Glomerular endothelial cell (primary cell): ENCODE measurements at places on chromosomes 13 and 19. TPM values are rescaled to one million over a fixed set of nuclear protein-coding genes. Genes with fewer than 3 reads are reported as not detected.

- no peak for DNase-seq
These were observed 233.5 kb downstream of the EFNB2 start for GRCh38 chr13:106302011-106302410.

GRCh38 chr13:105037110-105037509 lies 1498.4 kb downstream of the EFNB2 start:
- DNase-seq: no peak

GRCh38 chr13:84686458-84686857 lies 804.2 kb upstream of the SLITRK1 start:
- DNase-seq: no peak

GRCh38 chr13:92197669-92198068 lies 799.2 kb downstream of the GPC5 start:
- DNase-seq: no peak

GRCh38 chr19:13847407-13848339 lies 29.3 kb upstream of the NANOS3 start:
- DNase-seq: no peak

DNA sequence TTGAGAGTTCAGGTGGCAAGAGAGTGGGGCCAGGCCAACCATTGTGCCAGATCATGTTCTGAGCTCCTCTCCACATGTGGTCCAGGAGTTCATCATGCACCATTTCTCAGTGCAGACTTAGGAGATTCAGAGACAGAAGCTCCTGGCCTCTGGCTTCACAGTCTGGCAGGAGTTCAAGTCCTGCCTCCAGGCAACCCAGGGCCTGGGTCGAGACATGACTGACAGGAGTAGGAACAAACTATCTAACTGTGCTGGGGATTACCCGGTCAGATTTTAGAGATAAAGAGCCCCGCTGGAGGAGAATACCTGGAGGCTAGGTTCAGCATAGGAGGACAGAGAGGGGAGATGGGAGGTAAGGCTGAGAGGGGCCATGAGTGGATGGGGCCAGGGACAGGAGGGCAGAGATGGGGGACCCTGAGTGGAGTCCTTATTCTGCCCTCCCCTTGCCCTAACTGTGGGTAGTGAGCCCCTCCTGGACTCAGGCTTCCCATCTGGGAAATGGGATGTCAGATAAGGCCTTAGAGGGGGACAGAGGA lies 906 bp upstream of the CYP4F11 start:
- DNase-seq: no peak

C1QTNF9 gene
- total RNA-seq: not detected in 2 replicates

- DNase-seq: no peak
These were observed 15.6 kb downstream of the SPACA7 start for GRCh38 chr13:112391746-112392145.

ZNF345 gene
- 1.2 and 2.8 TPM in 2 replicates for total RNA-seq

CEACAM20 gene
- total RNA-seq: not detected in 2 replicates

CCDC194 gene
- not detected in 2 replicates for total RNA-seq

- no peak for DNase-seq
These were observed 124.5 kb downstream of the KDM4B start for GRCh38 chr19:5093297-5093928.

- no peak for DNase-seq
These were observed 425.1 kb downstream of the EFNB2 start for GRCh38 chr13:106110241-106110855.

- no peak for DNase-seq
These were observed 9.9 kb downstream of the CEACAM4 start for GRCh38 chr19:41616792-41617621.

DNA sequence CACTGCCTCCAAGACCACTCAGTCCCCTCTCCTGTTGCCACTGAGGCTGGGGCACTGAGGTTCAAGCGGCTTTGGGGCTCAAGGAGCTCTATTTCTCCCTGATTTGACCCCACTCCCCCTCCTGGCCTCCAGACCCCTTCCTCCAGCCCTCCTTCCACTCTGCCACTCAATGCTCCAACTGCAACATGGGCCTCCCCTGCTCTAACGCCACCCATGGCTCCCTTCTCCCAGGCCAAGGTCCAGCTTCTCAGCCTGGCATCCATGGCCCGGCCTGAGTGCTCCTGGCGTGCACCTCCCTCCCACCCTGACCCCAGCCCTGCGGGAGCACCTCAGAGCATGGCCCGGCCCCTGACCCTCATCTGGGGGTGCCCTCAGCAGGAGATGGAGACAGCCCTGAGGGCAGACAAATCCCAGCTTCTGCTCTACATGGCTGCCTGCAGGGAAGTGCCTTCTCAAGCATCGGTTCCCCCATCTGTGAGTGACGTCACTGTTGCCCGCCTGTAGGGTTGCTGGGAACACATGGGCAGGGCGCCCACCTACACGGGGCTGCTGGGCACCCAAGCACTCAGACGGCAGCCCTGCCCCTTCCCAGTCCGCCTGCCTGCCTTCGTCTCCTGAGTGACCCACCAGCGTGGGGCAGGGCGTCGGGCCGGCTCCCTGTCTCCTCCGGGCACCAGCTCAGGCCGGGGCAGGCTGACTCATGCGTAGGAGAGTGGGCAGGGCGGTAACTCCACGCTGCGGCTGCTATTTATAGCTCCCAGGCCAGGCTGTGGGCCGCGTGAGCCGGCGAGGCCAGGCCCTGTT lies 1.6 kb upstream of the DIRAS1 start:
- no peak for DNase-seq

GRCh38 chr13:100392709-100393630 lies 195.6 kb downstream of the GGACT start:
- peak; percentile 93 for DNase-seq

DNA sequence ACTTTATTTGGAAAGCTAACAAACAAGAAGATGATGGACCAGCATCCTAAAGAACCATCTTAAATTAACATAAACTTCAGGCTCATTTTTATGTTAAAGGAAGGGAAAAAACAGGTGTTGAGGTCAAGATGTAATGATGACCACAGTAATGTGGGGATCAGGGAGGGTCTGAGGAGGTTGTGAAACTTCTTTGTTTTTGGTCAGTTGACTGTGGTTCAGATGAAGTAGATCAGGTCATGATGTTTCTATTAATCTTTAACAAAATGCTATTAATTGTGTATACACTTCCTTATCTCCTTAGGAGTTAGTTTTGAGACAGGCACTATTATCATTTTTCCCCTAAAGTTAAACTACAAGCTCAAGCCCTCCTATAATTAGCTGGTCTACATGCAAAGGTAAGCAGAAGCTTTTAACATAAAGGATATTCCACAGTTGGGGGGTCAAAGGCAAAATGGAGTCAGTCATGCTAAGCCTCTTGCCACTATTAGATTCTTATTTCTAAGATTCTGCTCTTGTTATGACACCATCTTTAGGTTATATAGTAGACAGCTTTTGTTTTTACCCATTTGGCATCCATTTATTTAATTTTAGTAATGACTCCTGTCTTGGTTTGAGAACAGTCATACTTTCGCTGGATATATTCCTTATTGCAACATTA lies 800.1 kb upstream of the PCDH9 start:
- DNase-seq: no peak

DNA sequence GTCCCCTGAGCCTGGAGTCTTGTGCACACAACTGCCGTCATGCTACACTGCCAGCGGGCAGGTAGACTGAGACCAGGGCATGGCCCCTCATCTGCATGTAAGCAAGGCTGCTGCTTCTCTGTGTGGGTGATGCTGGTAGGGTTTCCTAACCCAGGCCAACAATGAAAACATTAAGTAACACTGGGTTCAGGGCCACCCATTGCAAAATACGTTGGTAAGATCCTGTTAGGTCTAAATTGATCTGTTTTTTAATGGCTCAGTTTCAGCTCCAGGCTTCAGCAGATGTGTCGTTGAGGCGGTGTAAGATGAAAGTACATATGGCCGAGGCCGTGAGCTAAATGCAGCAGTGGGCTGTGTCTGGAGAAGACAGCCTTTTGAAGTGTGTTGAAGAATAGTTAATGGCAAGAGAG lies 383.4 kb downstream of the IRS2 start:
- no peak for DNase-seq

GRCh38 chr13:109545931-109546330 lies 240.5 kb downstream of the IRS2 start:
- no peak for DNase-seq

ZNF667 gene
- total RNA-seq: 2.6 and 4.0 TPM in 2 replicates

DNA sequence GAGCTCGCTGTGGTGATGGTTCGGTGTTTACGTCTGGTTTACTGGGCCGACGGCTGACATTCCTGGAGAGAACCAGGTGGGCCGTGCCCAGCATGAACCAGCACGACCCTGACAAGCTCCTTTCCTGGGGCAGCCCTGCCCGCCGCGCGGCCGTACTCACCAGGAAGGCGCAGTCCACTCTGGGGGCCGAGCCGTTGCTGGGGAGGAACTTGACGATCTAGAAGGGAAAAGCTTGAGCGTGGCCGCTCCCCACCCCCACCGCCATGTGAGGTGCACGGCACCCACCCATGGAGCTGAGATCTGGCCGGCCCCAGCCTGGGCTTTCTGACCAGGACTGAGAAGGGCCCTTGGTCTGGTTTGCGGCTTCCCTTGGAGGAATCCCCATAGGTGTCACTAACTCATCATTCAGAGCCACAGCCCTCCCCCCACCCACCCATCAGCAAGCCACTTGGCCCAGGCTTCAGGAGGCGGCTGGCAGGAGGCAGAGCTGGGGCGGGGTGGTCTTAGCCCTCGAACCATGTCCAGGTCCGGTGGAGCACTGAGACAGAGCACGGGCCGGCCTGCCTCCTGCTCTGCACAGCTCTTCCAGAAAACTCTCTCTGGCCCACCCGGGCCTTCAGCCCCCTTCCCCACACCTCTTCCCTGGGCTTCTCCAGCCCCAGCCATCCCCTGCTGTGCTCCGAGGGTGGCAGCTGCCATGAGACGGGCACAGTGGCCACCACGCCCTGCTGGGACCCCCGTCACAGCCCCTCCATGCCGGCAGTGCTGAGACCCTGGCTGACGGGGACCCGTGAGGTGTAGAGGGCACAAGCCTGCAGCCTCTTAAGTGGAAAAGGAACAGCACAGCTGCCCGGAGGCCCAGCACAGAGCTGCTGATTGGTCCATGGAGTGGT lies 6.2 kb downstream of the ATP4B start:
- DNase-seq: no peak

DNA sequence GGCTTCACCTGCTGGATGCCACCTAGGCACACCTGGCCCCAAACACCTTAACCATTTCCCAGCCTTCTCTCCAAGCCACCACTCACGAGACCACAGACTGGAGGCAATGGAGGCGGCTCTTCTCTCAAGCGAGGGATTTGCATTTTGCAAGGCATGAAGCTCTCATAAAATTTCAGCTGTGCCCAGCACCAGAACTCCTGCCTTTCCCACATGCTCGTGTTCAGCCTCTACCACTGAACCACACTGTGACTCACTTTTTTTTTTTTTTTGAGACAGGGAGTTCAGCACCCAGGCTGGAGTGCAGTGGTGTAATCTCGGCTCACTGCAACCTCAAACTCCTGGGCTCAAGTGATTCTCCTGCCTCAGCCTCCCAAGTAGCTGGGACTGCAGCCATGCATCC lies 10.6 kb downstream of the NANOS3 start:
- no peak for DNase-seq

DNA sequence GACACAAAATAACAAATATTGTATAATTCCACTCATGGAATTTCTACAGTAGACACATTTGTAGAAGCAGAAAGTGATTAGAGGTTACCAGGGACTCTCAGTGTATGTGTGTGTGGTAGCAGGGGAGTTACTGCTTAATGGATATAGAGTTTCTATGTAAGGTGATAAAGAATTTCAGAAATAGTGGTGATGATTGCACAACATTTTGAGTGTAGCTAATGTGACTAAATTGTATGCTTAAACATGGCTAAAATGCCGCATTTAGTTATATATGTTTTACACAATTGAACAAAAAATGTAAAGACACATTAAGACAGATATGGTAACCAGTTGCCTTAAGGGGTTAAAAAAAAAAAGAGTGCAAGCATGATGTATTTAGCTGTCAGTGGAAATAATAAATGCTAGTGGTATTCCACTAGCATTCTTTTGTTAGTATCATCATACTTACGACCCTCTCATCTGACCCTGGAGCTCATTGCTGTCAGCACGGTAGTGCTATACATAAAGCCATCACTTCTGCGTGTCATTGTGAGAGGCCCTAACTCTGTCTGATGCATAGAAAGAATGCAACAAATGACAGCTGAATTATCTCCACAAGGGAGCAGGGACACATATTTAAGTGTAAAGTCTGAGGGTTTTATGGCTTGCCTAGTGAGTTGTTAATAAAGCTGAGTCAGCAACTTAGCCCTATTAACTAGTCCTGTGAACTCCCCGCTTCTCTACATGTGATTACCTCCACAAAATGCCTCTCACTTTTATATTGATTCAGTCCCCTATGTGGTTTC lies 134.1 kb upstream of the RXFP2 start:
- DNase-seq: no peak

DNA sequence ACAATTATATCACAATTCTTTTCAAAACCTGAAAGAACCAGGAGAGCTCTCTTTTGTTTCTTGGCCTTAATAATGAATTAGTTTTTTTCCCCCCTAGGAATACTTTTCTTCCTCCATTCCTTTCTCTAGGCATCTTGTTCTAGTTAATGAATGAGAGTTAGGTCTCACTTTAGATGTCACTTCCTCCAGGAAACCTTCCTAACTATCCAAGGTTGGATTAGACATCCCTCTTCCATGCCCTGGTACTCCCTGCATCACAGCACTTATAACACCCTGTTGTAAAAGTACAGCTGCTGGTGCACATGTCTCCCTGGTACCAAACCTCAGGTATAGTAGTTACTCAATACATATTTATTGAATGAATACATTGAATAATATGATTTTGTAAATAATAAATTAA lies 21.2 kb upstream of the DGKH start:
- no peak for DNase-seq

DNA sequence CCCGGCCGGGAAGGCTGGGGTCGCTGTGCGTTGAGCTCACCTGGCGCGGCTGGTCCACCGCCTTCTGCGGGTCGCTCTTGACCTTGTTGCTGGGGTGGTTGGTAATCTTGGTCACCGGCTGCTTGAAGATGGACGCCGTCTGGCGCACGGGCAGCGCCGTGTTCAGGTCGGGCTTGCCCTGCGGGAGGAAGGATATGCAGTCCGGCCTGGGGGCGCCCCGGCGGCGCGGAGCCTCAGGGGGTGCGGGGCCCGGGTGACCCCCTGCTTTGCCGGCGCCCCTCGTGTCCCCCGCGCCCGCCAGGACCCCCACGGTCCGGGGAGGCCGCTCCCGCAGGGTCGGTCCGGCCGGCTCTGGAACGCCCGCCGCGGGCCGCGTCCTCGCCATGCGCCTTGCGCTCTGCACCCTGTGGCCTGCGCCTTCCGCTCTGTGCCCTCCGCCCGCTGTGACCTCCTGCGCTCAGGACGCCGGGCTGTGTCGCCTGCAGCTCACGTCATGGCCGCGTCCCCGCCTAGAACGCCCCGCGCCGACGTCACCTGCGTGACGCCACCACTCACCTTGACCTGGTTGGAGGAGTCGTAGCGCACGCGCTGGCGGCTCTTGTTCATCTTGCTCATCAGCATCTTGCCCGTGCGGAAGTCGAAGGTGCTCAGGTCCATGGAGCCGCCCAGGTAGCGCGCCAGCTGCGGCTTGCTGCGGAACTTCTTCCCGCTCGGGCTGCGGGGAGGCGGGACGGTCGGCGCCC lies 8.0 kb downstream of the MBD3 start:
- no peak for DNase-seq
